ENCODE measurements at places on chromosomes 7 and 10. TPM values are rescaled to one million over a fixed set of nuclear protein-coding genes. Genes with fewer than 3 reads are reported as not detected.

Gene AKR1C4
- not detected for total RNA-seq

Gene TWIST1
- not detected for total RNA-seq

Gene ASB10
- total RNA-seq: not detected

Gene CCDC71L
- total RNA-seq: 17.8 TPM

Gene PAOX
- total RNA-seq: 4.7 TPM

Gene GNG11
- not detected for total RNA-seq

- H3K4me1 ChIP-seq: peaks cover 15% of the 10 kb centered on the region
- H3K4me3 ChIP-seq: no peak overlapping the region
- no peak overlapping the region for H3K27ac ChIP-seq
- DNase-seq: no peak
These were observed 29.6 kb downstream of the MINDY4 start for GRCh38 chr7:30800785-30801252.

DNA sequence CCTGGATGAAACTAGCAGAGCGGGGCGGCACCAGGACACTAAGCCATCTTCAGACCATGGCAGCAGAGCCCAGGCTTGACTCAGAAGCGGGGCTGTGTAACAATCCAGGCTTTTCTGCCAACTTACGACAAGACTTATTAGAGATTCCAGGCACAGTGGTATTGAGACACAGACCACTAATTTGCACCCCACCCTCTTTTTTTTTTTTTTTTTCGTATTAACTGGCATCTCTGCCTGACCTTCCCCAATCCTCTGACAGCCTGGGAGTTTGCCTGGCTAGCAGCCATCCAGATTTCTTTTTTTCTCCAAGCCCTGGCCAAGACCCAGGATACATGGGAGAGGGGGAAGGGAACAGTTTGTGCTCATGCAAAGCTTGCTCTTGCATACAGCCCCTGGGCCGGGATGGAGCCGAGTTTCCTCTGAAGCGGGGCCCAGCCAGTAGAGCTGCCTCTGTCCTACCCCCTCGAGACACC lies 182.4 kb downstream of the PLXNA4 start:
- no peak for DNase-seq
- no peak overlapping the region for H3K4me3 ChIP-seq
- H3K27me3 ChIP-seq: no peaks in the 10 kb centered on the region
- H3K36me3 ChIP-seq: no peaks in the 10 kb centered on the region

- no peaks in the 10 kb centered on the region for H3K36me3 ChIP-seq
- no peaks in the 10 kb centered on the region for H3K4me1 ChIP-seq
- no peak overlapping the region for H3K27ac ChIP-seq
- no peak overlapping the region for H3K4me3 ChIP-seq
These were observed 586.3 kb upstream of the ANKRD30A start for GRCh38 chr10:36538953-36539586.

DNA sequence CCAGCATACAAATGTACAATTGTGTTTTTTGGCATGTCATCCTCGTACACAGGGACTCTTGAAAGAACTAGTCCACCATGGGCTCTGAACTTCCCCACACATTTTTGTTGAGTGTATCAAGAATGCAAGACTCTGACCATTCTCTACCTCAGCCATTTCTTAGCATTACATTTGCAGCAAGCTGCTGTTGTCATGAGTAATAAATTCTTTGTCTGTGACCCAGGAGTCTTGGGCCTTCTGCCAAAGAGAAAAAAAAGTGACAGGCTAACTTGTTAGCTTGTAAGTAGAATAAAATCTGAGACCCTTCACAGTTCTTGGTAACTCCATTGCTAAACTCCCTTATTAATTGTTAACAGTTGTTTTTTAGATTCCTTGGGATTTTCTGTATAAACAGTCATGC lies 542.3 kb upstream of the MBL2 start:
- no peak overlapping the region for H3K27ac ChIP-seq
- H3K4me1 ChIP-seq: no peaks in the 10 kb centered on the region
- DNase-seq: no peak
- no peaks in the 10 kb centered on the region for H3K36me3 ChIP-seq

Data from activated naive CD8-positive, alpha-beta T cell treated with anti-CD3 and anti-CD28 coated beads for 36 hours (primary cell).